Fibroblast of lung (primary cell): ENCODE measurements at places on chromosomes 12 and 14. TPM values are rescaled to one million over a fixed set of nuclear protein-coding genes. Genes with fewer than 3 reads are reported as not detected.

The KRT1 gene
- not detected in 2 replicates for total RNA-seq

The TBK1 gene
- 35.4 and 42.9 TPM in 2 replicates for total RNA-seq

The CLEC2A gene
- total RNA-seq = not detected in 2 replicates

The TMEM63C gene
- total RNA-seq = 0.66 TPM in 1 of 2 replicates, not detected in the other
